ENCODE measurements at places on chromosomes 6 and 20.

DNA sequence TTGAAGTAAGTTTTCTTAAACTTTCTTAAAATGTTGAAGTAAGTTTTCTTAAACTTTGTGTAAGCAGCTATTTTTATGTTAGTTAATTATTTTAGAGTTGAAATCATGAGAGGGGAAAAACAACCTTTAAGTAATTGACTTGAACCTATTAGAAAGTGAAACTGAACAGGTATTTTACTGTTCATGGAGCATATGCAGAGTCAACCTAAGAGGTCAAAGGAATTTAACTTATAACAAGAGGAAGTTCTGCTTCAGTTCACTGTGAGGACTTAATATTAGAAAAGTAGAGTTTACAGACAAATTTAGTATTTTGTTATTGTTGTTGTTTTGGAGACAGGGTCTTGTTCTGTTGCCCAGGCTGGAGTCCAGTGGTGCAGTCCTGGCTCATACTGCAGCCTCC, 38.0 kb downstream of the CDYL start:
- DNase-seq: no peak

DNA sequence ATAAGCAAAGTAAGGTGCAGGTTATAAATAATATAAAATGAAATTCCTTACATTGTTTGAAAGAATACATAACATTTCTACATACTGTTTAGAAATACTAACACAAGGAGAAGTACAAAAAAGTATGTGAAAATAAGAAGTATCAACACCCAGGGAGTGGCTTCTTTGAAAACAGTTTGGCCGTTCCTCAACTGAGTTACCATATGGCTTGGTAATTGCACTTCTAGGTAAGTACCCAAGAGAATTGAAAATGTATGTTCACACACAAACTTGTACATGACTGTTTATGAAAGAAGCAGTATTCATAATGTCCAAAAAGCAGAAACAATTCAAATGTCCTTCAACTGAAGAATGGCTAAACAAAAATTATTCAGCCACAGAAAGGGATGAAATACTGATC, 30.7 kb downstream of the PAK5 start:
- no peak for DNase-seq

- no peak for DNase-seq
These were observed 19.6 kb upstream of the EYA2 start for GRCh38 chr20:46875059-46875458.

GRCh38 chr6:37690964-37691735, 6.5 kb downstream of the MDGA1 start:
- no peak for DNase-seq

DNA sequence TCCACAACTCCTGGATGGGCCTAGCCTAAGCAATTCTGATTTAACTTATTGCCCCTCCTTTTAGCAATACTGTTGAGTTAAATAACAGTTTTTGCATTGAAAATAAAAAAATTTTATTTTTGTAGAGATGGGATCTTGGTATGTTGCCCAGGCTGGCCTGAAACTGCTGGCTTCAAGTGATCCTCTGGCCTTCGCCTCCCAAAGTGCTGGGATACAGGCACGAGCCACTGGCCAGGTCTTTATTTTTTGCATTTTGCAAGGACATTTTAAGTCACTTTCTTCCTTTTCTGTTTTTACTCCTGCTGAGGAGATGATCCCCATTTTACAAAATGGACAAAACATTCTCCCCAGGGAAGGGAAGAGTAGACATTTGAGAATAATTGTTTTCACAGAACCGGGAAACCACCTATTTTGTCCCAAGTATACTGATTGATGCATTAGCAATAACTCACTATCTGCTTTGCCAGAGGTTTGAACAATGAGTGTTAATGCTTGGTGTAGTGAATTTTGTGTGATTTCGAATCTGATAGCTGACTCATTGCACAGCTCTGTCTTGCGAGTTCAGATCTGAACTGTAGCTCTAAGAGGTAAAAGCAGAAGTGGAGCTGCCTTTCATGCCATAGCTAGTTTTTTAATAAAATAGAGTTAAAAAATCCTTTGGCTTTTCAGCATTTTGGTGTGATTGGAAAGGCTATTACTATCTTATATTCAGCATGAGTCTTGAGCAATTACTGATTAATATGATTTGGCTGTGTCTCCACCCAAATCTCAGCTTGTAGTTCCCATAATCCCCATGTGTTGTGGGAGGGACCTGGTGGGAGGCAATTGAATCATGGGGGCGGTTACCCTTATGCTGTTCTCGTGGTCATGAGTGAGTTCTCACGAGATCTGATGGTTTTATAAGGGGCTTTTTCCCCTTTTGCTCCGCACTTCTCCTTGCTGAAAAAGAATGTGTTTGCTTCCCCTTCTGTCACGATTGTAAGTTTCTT, 20.9 kb downstream of the IGF2R start:
- peak; percentile 13 for DNase-seq

GRCh38 chr6:13375360-13375878, 47.1 kb upstream of the TBC1D7 start:
- DNase-seq: no peak

GRCh38 chr6:11722220-11722619, 56.4 kb downstream of the ADTRP start:
- DNase-seq: no peak

DNA sequence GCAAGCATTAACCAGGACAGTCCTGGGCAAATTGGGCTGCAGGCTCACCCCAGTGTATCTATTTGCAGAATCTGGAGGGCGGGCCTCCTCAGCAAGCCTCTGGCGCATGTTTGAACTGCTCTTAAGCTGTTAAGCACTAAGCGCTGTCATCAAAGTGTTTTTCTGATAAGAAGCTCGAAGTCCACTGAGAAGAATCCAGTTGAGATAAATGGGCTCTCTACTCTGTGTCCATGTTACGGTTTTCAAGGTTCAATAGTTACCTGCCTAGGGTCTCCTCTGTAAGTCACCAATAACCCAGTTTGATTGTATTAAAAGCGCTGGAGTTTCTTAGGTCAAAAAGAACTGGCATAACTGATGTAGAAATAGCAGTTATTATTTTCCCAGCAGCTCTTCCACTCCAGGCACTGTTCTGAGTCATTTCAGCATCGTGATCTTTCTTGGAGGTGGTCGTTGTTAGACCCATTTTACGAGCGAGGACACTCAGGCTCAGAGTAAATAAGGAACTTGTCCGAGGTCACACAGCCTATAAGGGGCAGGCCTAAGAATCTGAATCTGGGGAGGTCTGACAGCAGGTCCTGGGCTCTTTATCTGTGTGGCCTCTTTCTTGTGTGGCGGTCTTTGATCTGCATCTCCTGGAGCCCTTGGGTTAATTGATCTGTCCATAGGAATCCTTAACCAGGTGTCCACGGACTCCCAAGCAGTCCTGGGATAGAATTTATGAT, 207.4 kb upstream of the ZNF217 start:
- no peak for DNase-seq

DNA sequence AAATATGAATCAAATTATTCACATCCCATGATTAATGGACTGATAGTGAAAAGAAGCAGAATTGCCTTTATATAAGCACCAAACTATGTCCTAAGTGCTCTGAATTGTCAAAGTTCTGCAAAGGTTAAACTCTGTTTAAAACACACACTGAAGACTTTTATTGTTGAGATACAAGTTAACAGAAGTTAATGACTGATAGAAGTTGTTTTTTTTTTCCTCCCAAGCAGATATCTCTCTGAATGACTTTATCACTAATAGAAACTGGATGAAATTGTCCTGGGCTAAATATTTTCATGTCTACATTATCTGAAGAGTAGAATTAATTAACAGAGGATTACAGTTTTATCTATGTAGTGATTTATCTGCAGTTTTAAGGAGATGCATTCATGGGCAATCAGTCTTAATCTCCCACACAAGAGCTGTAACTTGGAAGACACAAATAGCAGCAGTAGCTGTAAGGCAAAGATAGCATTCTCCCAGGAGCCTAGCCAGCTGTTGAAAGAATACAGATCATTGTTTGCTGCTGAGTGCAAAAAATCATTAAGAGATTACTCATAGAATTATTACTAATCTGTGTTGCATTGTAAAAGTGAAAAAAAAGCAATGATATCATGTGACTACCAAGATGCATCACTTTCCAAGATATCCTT, 49.9 kb downstream of the BMP5 start:
- no peak for DNase-seq

GRCh38 chr20:58749979-58750378, 57.4 kb downstream of the NPEPL1 start:
- DNase-seq: no peak

DNA sequence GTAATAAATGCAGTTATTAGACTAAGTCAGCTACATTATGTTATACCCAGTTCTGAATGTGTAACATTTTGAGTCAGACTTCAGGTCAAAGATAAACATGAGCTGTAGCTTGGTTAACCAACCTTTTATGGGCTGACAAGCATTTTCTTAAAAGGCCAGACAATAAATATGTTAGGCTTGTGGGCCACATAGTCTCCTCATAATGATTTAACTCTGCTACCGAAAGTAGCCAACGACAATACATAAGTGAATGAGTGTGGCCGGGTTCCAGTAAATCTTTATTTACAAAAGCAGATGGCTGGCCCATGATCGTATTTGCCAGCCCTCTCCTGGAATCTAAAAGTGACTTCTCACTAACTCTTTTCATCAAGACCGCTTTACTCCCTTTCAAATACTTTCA, 49.9 kb downstream of the ATG5 start:
- no peak for DNase-seq

DNA sequence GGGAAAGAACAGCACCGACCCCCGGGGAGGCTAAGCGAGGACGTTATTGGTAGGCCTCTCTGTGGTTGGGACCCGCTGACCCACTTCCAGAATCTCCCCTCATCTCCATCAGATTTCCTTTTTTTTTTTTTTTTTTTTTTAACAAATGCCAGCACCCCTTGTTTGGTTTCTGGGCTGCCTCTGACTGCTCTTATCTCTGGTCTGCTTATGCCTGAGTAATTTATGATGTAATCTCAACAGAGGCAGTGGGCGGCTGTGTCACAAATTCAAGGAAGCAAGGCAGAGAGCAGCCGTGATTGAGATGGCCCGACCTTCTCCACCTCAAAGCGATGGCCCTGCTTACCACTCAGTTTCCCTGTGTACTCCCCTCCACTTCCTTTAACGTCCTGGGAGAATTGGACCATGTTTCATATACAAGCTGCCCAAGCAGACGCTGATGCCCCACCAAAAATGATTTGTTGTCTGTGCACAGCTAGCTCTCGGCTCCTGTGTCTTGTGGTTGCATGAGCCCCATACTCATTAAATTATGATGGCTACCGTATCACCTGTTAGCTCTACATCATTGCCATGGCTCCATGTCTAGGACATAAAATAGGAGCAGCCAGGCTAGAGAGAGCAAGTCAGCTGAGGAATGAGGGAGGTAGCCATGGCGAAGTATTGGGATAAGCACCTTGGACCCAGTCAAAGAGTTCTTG, 98.1 kb downstream of the ZNF217 start:
- no peak for DNase-seq

GRCh38 chr20:47859278-47859677, 74.0 kb upstream of the SULF2 start:
- DNase-seq: no peak
